K562 (cell line): ENCODE measurements at places on chromosomes 11 and 22. TPM values are rescaled to one million over a fixed set of nuclear protein-coding genes. Genes with fewer than 3 reads are reported as not detected.

INS gene
- total RNA-seq: not detected in 2 replicates

DNA sequence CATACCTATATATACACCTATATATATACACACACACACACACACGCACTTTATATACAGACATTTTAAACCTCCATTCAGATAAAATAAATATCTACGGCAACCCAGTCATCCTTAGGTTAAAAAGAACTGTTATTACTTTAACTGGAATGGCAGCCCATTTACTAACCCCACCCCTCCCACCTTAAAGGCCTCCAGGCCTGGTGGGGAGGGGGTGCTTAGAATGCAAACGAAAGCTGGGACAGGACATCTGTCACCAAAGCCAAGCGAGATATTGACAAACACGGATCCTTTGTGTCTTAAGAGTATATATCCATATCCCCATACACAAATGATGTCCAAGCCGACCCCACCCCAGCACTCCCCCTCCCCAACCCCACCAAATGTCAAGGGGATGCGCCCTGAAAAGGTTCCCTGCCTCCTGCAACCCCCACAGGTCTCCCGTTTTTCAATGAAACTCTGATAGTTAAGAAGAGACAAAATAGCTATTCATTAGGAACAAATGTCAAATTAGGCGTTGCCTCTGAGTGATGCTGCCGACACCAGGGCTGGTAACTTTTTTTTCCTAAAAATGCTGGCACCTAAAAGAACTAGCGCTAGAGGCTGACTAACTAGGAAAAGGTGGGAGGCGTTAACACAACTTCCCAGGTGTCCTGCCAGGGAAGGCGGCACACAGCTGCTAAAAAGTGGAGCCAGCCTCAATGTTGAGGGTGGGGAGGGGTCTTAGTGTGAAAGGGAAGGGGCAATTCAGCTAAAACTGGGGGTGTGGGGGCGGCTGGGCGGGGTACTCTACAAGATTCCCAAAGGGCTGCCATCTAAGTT lies 5.6 kb downstream of the MN1 start:
- no peak overlapping the region for H3K27ac ChIP-seq
- no peak overlapping the region for H3K4me3 ChIP-seq
- no peak for DNase-seq
- H3K4me1 ChIP-seq: no peaks in the 10 kb centered on the region

- no peaks in the 10 kb centered on the region for H3K27me3 ChIP-seq
- no peak for DNase-seq
- H3K4me1 ChIP-seq: peaks cover 9% of the 10 kb centered on the region; the same call in 2 of the 3 replicates
- peaks cover 55% of the 10 kb centered on the region for H3K36me3 ChIP-seq
Measured at GRCh38 chr22:35401863-35402262, 1.9 kb downstream of the MCM5 start.

DNA sequence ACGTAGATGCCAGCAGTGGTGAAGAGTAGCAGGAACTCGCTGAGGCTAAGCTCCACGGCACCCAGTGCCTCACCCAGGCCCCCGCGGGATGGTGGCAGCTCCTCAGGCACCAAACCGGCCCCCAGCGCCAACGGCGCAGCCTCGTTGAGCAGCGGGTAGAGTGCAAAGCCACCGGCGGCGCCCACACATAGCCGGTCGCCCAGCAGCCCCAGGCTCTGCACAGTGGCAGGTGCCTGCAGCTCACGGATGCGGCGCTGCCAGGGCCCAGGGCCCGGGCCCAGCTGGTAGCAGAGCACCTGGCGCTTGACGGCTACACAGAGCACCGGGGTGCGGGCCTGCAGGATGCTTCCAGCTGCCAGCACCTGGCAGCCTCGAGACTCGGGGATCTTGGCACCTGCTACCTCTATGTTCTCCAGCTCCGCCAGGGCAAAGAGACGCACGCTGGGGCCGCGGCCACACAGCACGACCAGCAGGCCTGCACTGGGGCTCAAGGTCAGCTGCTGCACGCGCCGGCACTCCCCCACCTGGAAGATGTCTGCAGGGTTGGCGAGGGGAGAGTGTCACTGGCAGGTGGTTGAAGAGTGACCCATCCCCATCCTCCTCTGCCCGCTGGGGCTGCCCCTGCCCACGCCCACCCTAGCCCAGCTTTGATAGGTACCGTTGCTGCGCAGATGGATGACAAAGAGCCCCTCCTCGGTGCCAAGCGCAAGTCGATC lies 14.8 kb downstream of the CDC42BPG start:
- no peak overlapping the region for H3K4me3 ChIP-seq
- no peak overlapping the region for H3K27ac ChIP-seq
- no peaks in the 10 kb centered on the region for H3K27me3 ChIP-seq
- no peak for DNase-seq

DNA sequence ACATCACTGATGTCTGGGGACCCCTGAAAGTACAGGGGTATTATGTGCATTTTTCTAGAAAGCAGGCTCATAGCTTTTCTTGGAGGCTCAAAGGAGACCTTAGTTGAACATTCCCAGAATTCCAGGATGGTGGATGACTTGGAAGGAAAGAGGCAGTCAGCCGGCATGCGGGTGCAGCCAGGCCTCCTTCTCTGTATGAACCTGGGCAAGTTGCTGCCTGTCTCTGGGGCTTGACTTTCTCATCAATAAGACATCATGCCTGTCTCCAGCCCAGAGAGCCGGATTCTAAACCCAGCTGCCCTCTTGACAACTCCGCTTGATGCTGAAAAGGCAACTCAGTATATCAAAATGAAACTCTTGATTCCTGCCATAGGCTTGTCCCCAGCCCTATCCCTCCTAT lies 12.6 kb downstream of the MS4A15 start:
- no peaks in the 10 kb centered on the region for H3K36me3 ChIP-seq
- no peak overlapping the region for H3K27ac ChIP-seq
- H3K4me1 ChIP-seq: no peaks in the 10 kb centered on the region
- H3K4me3 ChIP-seq: no peak overlapping the region

- no peak overlapping the region for H3K4me3 ChIP-seq
- no peaks in the 10 kb centered on the region for H3K4me1 ChIP-seq
- no peak for DNase-seq
Measured at GRCh38 chr11:15870911-15871310, 485.4 kb downstream of the SOX6 start.

- no peak overlapping the region for H3K27ac ChIP-seq
- H3K4me3 ChIP-seq: no peak overlapping the region
- no peaks in the 10 kb centered on the region for H3K4me1 ChIP-seq
- peaks cover 24% of the 10 kb centered on the region; the same call in 1 of the 3 replicates for H3K36me3 ChIP-seq
- no peaks in the 10 kb centered on the region; the same call in 1 of the 2 replicates for H3K27me3 ChIP-seq
Measured at GRCh38 chr11:68617925-68618809, 66.2 kb upstream of the GAL start.

DNA sequence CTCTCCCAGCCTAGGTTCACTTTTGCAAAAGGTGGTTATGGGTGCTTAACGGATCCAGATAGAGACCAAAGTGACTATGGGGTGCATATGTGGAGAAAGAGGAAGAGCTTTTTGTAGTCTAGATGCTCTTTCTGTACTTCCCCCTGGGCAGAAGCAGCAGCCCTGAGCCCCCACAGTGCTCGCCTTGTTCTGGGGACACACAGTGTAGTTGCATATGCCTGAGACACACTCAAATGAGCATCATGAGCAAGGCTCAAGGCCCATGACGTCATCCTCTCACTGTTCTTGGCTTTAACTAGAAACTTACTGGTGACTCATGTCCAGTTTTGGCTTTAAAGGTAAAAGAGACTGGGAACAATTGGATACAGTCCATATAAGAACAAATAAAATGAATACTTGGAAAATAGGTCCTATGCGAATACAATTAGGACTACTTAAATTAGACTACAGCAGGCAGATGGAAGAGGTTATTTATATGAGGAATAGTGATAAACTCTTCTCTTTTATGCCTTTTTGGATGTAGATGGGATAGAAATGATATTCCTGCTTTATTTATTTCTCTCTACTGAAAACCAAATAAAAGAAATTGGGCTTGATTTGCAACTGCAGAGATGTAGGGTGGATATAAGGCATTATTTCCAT lies 20.1 kb upstream of the PEX26 start:
- no peaks in the 10 kb centered on the region for H3K36me3 ChIP-seq
- DNase-seq: peak; percentile 38
- H3K4me1 ChIP-seq: peaks cover 16% of the 10 kb centered on the region
- no peak overlapping the region for H3K4me3 ChIP-seq
